ENCODE measurements at places on chromosomes 3 and 15.

- DNase-seq, result peak; percentile 5
These were observed 64.0 kb downstream of the GLB1 start for GRCh38 chr3:33032938-33033337.

DNA sequence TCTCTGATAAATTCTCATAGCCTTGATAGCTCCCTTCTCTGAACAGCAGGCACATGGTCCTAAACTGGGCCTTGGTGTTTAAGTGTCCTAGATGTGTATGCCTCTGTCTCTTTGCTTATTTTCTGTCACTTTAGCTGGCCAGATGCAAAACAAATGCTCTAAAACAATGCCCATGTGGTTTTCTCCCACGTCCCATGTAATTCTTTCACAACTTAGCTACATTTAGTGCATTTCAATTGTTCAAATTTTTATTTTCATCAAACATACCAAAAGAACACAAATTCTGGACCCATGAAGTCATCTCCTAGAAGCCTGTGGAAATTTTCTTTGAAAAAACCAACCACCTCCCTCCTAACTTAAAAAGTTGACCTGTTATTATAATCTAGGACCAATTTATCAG lies 491.3 kb upstream of the AGTR1 start:
- no peak for DNase-seq

DNA sequence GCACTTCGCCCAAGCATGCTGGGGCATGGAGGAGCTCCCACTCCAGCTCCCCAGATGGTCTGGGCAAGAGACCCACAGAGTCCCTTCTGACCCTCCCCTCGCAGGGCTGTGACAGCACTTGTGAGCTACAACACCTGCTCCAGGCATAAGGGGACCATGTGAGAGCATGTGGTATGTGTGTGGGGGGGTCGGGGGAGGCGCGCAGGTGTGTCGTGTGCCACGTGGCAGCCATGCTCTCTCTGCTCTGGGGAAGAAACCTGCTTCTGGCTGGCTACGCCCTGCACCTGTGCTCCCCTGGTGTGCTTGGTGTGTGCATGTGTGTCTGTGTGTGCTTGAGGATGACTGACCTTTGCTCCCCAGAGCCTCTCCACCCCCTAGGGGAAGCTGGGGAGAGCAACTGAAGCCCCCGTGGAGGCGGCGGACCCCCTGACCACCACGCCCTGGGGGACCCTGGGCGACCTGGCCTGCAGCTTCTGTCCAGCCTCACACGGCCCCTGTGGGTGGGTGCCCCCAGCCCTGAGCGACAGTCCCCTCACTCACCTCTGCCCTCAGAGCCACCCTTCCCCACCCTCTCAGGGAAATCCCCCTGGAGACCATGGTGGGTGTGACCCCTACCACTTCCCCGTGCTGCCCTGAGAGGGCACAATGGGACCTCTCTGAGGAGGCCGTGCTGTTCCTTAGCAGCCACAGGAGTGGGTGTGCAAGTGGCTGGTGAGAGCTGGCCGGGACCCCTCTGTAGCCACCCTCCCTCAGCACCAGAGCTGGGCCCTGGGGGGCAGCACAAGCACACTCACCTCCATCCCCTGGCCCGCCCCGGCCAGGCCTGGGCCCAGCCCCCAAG lies 16.6 kb upstream of the SEC13 start:
- DNase-seq, result no peak

GRCh38 chr3:165641569-165642310 lies 195.5 kb downstream of the BCHE start:
- no peak for DNase-seq

DNA sequence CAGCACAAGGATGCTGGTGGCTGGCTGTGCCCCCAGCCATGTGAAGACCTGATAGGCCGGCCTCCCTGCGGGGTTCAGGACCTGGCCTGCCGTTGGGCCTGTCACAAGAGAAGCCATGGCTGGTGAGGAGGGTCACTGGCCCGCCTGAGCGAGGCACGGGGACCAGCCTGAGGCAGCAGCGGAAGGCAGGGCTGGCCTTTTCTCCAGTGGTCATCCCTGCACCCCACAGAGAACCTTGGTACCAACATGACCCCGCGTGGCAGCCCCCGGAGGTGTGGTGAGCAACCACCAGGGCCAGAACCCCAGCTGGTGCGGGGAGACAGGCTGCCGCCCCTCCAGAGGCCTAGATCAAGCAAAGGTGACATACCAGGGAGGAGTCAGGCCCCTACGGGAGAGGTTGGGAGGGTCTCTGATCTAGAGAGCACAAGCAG lies 134.1 kb upstream of the MEF2A start:
- DNase-seq, result no peak

- no peak for DNase-seq
These were observed 99.7 kb downstream of the CTNNB1 start for GRCh38 chr3:41299036-41299435.

Data from Daoy (cell line).